Ascending aorta (tissue), 2 donors: ENCODE measurements at places on chromosomes 6 and 20.

- DNase-seq = no peak
Measured at GRCh38 chr6:20564777-20565176, 30.5 kb downstream of the CDKAL1 start.

DNA sequence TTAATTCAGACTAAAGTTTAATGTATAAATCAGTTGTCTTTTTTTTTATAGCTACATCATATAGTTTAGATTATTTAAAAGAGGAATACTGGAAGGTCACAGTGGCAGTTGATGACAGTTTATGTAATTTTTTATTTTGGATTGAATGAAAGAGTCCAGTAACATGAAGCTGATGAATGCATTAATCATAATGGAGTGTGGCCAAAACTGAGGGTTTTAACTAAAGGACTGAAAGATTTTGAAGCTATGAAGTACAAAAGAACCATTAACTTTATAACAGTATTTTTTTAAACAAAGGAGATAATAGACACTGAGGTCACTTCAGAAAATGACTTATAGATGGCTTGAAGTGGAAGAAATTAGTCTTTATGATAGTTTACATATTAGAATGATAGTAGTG lies 41.3 kb downstream of the TRMT11 start:
- no peak for DNase-seq

- DNase-seq = no peak
Measured at GRCh38 chr6:115270953-115271352, 789.7 kb downstream of the FRK start.

GRCh38 chr6:113876695-113877094 lies 19.6 kb downstream of the MARCKS start:
- no peak for DNase-seq

GRCh38 chr6:4923081-4923480 lies 80.8 kb downstream of the RPP40 start:
- no peak for DNase-seq

DNA sequence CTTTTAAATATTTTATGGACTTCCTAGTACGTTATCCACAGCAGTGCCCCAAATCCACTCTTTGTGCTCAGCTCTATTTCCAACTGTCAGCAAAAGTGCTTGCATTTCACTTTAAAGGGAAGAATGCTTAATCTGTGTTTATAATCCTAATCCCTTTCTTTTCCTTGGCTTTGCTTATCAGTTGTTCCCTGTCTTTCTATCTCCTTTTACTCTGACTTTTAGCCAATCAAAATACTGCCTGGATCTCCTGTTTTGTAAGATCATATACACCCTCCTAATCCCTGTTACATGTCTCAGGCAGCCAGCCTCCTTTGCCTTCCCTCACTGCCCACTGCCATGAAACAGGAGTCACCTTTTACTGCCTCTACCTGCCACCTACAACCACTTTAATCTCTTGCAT lies 102.9 kb downstream of the AIG1 start:
- no peak for DNase-seq

GRCh38 chr6:31081872-31082271 lies 30.5 kb downstream of the C6orf15 start:
- no peak for DNase-seq

- no peak for DNase-seq
Measured at GRCh38 chr20:4401601-4402000, 320.1 kb upstream of the PRND start.

DNA sequence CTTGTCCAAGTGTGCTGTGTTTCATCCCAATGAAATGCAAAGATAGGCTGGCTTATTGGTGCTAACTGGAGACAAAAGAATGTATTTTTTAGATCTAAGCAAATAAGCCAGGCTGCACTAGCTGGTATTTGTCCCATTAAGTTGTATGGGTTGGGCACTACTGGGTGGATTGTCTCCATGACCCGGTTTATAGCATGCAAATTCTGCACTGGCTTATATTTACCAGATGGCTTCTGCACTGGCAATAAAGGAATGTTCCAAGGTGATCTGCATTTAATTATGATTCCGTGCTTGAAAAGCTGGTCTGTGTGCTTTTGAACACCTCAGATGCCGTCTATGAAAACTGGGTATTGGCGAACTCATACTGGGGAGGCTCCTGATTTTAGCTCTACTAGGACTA lies 61.4 kb upstream of the MOCS1 start:
- no peak for DNase-seq
